ENCODE measurements at places on chromosomes 11 and 22. TPM values are rescaled to one million over a fixed set of nuclear protein-coding genes. Genes with fewer than 3 reads are reported as not detected.

The IL17REL gene
- total RNA-seq = not detected

DNA sequence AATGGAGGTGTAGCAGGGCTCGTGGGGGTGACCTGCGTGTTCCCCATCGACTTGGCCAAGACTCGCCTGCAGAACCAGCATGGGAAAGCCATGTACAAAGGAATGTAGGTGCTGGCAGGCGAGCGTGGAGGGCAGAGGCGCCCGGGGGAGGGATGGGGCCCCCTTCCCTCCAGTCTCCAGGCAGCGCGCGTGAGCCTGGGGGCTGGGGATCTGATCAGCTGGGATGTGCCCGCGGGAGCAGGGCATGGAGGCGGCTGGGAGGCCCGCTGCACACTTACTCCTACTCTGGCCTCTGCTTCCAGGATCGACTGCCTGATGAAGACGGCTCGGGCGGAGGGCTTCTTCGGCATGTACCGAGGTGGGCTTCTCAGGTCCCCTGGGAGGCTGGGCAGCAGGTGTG is 17.8 kb downstream of the SLC25A18 start:
- no peak for DNase-seq

GRCh38 chr11:127006311-127006710 is 5.7 kb upstream of the KIRREL3 start:
- no peak for DNase-seq

- DNase-seq = no peak
These were observed 67.0 kb upstream of the TBCEL start for GRCh38 chr11:120956710-120957495.

The CDC42EP1 gene
- 135 TPM for total RNA-seq

DNA sequence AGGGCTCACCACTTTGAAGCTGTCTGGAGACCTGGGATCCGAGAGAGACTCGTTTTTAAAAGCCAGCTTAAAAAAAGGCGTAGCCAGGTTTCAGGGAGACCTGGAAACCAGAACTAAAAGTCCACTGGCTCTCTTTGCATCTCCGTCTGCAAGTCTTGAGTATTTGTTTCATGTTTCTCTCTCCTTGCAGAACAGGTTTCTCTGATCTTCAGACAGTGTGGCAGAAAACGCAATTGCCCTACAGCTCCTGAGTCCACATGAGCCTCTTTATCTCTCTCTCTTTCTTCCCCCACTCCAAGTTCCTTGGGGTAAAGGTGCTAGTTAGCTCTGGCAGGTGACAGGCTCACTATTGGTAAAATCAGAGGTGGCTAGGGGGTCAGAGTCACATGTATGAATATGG is 67.0 kb upstream of the AMPD3 start:
- no peak for DNase-seq

DNA sequence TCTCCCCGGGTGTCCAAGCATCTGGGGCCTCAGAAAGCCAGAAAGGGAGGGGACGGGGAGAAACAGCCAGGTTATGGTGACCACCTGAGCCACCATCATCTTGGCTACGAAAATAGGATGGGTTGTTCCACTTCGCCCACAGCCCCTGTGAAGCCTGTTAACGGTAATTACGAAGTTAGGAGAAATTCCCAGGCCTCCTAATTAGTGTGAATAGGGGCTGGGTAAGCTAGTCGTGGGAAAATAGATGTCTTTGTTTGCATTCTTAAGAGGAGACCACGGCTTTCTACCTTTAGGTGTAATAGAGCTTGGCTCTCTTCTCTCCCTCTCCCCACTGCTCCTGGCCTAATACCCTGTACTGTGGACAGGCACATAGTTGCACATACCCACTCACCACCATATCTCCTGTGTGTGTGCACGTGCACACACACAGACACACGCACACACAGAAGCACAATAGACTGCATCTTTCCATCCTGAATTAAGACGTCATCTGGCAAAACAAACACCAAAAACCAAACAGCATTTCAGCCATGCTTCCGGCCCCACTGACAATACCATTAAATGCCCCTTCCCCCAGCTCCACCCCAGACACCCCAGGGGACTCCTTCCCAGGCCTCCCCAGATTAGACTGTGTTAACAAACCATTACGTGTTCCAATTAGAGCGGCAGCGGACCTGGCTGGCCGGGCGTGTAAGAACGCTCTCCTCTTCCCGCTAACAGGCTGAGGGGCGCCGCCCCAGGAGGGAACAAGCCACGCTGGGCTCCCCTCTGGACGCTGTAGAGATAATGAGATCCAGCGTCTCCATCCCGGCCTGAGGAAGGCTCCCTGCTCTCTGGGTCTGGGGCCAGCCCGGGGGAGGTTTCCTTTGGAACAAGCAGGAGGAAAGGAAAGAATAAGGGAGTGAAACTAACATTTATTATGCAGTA is 72.8 kb downstream of the TP53I11 start:
- no peak for DNase-seq

The ABCG4 gene
- 0.39 TPM for total RNA-seq

DNA sequence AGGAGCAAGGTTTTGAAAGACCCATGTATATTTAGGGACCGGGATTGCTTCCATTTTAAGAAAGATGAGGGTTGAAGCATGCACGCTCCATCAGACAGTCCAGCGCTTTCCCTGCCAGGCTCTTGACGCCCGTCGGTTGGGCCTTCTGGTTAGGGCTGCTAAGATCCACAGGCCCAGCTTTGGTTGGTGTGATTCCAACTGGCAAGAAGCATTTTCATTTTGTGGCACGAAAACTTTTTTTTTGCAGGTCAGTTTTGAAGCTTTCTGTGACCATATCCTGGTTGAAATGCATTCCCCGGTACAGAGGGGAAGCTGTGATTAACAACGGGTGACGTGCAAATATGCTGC is 34.3 kb upstream of the MPPED1 start:
- no peak for DNase-seq

The TLCD5 gene
- total RNA-seq = 14.1 TPM

- no peak for DNase-seq
These were observed 173.0 kb upstream of the CADM1 start for GRCh38 chr11:115677190-115677589.

- no peak for DNase-seq
These were observed 8.7 kb downstream of the FGF3 start for GRCh38 chr11:69810289-69811118.

GRCh38 chr11:27216270-27217149 is 146.5 kb downstream of the CCDC34 start:
- DNase-seq = peak; percentile 82

GRCh38 chr11:103016031-103016430 is 60.5 kb upstream of the MMP13 start:
- DNase-seq = no peak

DNA sequence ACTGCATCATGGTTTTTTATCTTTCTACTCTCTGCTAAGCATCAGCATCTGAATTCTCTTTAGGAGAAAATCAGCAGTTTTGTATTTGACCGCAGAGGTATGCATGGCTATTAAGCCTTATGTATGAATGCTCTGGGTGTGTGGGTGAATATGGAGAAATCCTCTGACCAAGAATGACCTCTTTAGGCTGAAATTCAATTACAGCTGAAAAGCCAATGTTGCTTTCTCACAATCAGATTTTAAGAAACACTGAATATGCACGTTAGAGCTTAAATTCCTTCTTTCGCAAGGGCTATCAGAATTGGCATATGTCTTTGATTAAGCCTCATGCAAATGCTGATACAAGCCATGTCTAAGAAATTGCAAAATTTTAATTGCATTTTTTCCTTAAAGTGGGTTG is 43.2 kb downstream of the ARHGAP42 start:
- no peak for DNase-seq

DNA sequence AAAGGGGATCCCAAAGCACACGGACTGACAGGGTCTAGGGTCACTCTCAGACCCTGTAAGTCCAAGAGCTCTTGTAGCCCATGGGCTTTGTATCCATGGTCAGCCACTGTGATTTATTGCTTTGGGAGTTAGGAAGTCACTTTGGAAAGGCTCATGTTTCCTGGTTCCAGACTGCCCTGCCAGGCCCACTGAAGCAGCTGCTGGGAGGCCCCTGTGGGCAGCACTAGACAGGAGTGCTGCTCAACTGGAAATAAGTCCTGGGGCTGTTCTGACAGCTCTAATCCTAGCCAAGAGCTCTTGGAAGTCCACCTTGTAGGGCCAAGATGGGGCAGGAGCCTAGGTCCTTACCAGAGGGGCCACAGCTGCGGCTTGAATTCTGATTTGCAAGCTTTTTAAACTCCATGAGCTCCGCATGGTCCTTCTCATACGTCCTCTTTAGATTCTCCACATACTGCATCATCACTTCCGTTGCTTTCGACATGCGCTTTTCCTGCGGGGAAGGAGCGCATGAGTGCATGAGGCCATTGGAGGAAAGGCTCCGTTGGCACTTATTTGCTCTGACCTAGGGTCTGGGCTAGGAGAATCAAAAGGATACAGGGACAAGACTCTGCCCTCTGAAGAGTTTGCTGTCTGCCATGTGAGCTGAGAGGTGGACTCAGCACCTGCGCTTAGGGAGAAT is 32.2 kb upstream of the LYVE1 start:
- DNase-seq = no peak

The NCAM1 gene
- 72.4 TPM for total RNA-seq

DNA sequence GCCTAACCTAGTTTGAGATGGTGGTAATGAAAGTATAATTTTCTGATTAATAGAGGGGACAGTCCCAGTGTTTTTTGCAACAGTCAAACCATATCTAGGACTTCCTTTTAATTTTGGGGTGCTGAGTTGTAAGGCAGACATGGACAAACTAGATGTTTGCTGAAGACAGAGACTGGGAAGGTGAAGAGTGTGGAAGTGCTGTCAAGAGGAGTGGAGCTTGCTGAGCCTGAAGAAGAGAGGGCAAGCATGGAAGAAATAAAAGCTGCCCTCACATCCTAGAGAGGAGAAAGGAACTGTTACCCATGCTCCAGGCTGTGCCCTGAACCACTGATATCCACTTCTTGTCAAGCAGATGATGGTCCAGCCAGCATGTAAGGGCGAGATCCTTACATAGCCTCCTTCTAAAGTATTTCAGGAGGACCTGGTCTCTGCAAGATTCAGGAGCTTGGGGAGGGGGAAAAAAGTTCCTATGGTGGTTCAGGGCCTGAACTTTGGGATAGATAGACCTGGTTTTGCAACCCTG is 51.4 kb downstream of the PRR5L start:
- DNase-seq = no peak

GRCh38 chr11:32891657-32892354 is 805 bp upstream of the QSER1 start:
- no peak for DNase-seq

DNA sequence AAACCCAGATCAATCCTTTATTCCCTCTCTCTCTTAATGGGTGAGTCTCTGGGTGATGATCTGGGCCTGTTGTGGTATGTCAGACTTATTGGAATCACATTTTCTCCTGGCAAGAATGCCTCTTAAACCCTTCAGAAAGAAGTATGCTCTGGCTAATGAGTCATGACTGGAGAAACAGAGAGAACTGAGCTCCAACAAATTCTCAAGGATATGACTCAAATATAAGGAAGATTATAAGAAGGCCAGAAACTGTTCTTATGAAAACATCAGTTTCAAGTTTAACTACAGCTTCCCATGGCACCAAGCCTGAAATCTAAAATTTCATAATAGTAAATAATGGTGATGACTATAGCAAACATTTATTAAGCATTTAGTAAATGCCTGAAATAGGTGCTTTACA is 83.9 kb downstream of the OR5AK2 start:
- no peak for DNase-seq

The BARX2 gene
- not detected for total RNA-seq

The ENTHD1 gene
- not detected for total RNA-seq

The TUB gene
- 20.0 TPM for total RNA-seq

DNA sequence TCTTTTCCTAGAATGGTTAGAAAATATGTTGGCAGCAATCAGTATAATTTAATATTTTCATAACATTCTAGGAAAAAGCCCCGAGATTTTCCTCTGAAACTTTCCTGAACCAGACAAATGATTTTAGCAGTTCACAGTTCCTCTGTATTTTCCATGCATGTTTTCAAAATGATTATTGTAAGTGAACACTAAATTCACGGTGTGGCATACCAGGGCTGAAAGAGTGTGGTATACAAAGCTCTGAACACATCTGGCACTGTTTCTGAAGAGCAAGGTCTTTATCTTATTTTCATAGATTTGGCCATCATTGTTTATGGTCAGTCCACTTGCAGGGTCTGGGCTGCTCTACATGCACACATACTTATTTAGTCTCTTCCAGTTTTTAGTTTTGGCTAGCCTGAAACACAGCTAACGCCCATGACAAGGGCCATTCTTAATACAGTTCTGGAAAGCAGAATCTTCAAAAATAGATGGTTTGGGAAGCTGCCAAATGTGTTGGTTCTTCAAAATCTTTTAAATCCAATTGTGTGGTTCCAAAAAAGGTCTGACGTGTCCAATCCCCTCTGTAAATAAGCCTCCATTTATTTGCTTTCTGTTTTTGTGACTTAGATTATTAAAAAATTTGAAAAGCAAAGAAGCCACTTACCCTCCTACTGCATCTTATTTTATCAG is 7.9 kb upstream of the GAB2 start:
- DNase-seq = no peak

- DNase-seq = no peak
These were observed 104.9 kb downstream of the BCR start for GRCh38 chr22:23285236-23285635.

- DNase-seq = no peak
These were observed 50.7 kb downstream of the TSPAN18 start for GRCh38 chr11:44777209-44778194.

DNA sequence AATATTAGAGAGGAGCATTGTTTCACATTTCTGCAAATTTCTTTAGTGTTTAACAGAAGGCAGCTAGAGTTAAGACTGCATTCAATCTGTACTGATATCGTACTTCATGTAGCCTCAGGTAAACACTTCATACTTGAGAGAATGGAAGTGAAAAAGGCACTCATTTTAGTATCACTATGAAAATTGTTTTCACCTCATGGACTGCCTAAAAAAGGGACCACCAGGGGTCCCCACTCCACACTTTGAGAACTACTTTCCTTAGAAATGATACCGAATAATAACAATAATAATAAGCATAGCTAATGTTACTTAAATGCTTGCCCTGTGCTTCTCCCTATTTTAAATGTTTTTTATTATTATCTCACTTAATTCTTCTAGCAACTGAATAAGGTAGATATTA is 95.1 kb downstream of the BLID start:
- DNase-seq = no peak

- DNase-seq = no peak
These were observed 15.2 kb upstream of the NUP160 start for GRCh38 chr11:47863189-47863897.

GRCh38 chr22:41929418-41929810 is 2.8 kb upstream of the TNFRSF13C start:
- no peak for DNase-seq

- no peak for DNase-seq
These were observed 12.9 kb upstream of the CASTOR1 start for GRCh38 chr22:30301995-30302809.

The CADM1 gene
- total RNA-seq = 39.2 TPM

Measured in adrenal gland (tissue), 19 donors.